Endothelial cell (in vitro differentiated cells): ENCODE measurements at places on chromosomes 6 and 20. TPM values are rescaled to one million over a fixed set of nuclear protein-coding genes. Genes with fewer than 3 reads are reported as not detected.

The MAFB gene
- total RNA-seq, result 2.1 TPM

The STX11 gene
- total RNA-seq, result not detected

The TXLNB gene
- total RNA-seq, result 0.41 TPM

The CNKSR3 gene
- 9.7 TPM for total RNA-seq

The NKX2-4 gene
- total RNA-seq, result not detected

The MUC21 gene
- 0.10 TPM for total RNA-seq

The MEI4 gene
- 0.38 TPM for total RNA-seq

The CTCFL gene
- 0.21 TPM for total RNA-seq

The TRIM15 gene
- total RNA-seq, result not detected

The SEMG1 gene
- not detected for total RNA-seq

The TRIM40 gene
- not detected for total RNA-seq

The TRIM39 gene
- 19.4 TPM for total RNA-seq

The MLN gene
- total RNA-seq, result not detected

The LINC00237 gene
- not detected for total RNA-seq

The C6orf132 gene
- total RNA-seq, result 0.87 TPM

The SIRPD gene
- not detected for total RNA-seq

The RPS6KA2 gene
- 105 TPM for total RNA-seq

The ZBTB12 gene
- total RNA-seq, result 9.0 TPM

The MBOAT1 gene
- total RNA-seq, result 10.7 TPM

The RIMS4 gene
- total RNA-seq, result 0.10 TPM

The IL20RA gene
- 0.10 TPM for total RNA-seq

The LY6G5C gene
- 22.0 TPM for total RNA-seq

The MYH7B gene
- 0.51 TPM for total RNA-seq

The SRF gene
- 31.3 TPM for total RNA-seq

The SUN5 gene
- not detected for total RNA-seq

The THBD gene
- 90.4 TPM for total RNA-seq

The RRP36 gene
- 82.1 TPM for total RNA-seq

The PTPRT gene
- 0.10 TPM for total RNA-seq

The PI16 gene
- total RNA-seq, result 20.5 TPM

The SOX18 gene
- 149 TPM for total RNA-seq

The C20orf204 gene
- 14.2 TPM for total RNA-seq

The COL12A1 gene
- 6.3 TPM for total RNA-seq

The LAMA4 gene
- 23.9 TPM for total RNA-seq

The PDE10A gene
- 11.5 TPM for total RNA-seq
